Activated naive CD4-positive, alpha-beta T cell treated with anti-CD3 and anti-CD28 coated beads, Interleukin-2, amount 50 U/mL, for 72 hours (primary cell): ENCODE measurements at places on chromosomes 5 and 9.

GRCh38 chr9:6551136-6551535 lies 94.4 kb downstream of the GLDC start:
- DNase-seq, result no peak

GRCh38 chr5:135426102-135427082 lies 20.8 kb downstream of the DCANP1 start:
- DNase-seq, result no peak

GRCh38 chr5:135667673-135668072 lies 88.9 kb upstream of the CXCL14 start:
- no peak for DNase-seq

DNA sequence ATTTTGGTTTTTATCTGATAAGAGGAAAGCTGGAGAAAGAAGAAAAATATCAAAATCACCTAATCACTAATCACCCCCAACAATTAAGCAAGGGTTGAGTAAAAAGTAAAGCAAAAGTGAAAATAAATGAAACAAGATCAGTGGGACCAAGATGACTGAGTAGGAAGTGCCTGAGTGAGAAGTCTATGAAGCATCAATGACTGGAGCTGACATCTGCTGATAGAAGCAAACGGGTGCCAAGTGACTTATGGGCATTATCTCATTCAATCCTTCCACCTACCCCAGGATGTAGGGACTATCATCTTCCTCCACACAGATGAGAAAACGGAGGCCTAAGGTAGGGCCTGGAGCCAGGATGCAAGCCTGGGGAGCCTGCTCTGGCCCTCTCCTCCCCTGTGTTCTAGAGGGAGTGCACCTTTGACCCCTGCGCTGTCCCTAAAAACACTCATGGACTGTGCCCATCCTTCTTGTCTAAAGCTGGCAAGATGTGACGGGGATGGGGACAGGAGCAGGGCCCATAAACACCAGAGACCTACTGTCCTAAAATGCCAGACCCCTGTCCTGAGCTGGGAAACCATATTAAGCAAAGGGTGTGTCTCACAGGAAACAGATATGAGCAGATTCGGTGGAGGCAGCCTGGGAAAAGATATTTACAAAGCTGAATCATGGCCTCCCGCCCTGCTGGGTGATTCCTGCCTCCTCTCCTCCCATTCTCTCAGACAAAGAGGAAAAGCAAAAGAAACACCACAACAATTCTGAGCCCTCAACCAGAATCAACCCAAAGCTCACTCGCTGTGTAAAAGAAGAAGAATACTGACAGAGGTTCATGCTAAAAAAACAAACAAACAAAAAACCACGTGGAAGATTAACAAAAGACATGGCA lies 116.0 kb downstream of the AUH start:
- no peak for DNase-seq

GRCh38 chr9:91241909-91242308 lies 119.8 kb downstream of the AUH start:
- no peak for DNase-seq

GRCh38 chr5:93406971-93407401 lies 174.0 kb downstream of the NR2F1-AS1 start:
- DNase-seq, result no peak

DNA sequence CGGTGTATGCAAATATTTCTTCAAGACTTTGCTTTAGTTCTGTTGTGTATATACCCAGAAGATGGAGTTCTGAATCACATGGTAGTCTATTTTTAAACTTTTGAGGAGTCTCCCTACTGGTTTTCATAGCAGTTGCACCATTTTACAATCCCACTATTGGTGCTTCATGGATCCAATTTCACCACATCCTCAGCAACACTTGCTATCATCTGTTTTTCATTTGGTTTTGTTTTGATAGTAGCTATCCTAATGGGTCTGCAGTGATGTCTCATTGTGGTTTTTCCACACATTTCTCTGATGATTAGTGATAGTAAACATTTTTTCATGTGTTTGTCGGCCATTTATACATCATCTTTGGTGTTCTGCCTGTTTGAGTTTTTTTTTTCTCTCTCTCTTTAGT lies 1339.3 kb downstream of the EFNA5 start:
- no peak for DNase-seq

GRCh38 chr9:133463234-133463863 lies 3.6 kb downstream of the CACFD1 start:
- no peak for DNase-seq

DNA sequence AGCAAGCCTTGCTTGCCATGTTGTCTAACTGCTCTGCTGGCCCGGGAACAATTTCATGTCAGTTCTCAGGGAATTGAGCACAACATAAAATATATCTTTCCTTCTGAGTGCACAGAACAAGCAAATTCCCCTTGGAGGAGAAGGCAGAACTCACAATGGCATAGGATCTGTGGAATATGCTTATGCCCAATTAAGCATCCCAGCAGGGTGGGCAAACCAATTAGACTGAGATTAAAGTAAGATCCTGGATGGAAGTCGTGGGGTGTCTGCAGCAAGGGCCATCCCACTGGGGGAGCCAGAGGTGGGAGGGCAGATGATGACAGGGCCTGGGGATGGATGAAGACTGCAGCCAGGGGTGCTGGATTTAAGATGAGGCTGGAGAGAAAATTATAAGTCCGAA lies 114.1 kb downstream of the BRINP1 start:
- DNase-seq, result no peak

DNA sequence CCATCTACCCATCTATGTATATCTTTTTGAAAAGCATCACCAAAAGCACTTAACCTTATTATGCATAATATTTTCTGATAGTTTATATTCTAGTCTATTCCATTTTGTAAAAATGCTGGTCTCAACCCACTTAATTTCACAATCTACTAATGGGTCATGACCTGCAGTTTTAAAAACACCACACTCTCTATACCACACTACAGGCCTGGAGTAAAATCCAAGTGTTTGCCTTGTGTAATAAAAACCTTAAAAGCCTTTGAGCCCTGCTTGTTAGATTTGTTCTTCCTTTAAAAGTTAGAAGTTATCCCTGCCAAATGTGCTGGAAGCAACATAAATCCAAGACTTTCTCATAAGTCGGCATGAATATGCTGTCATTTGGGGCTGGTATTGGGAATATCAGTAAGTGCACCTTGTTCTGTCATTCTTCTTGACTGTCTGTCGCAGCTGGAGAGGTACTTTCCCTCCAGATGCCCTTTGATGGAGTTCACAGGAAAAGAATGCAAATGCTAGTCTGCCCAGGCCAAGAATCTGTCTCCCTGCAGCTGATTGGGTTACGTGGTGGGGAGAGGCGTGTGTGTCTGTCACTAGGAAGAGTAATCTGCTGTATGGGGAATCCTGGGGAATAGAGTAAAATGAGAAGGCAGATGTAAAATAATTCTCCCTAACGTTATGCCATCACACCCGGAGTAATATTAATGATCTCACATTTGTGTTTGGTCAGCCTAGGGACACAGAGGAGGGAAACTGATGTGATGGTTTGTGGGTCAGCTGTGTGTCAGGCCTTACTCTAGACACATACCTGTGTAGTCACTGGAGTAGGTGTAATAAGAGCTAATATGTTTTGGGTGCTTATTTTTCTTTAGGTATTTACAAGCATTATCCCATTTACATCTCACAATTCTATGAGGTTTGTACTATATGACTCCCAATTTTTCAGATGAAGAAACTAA lies 79.4 kb downstream of the ZNF366 start:
- no peak for DNase-seq

GRCh38 chr5:133778636-133779035 lies 166.3 kb upstream of the FSTL4 start:
- no peak for DNase-seq

DNA sequence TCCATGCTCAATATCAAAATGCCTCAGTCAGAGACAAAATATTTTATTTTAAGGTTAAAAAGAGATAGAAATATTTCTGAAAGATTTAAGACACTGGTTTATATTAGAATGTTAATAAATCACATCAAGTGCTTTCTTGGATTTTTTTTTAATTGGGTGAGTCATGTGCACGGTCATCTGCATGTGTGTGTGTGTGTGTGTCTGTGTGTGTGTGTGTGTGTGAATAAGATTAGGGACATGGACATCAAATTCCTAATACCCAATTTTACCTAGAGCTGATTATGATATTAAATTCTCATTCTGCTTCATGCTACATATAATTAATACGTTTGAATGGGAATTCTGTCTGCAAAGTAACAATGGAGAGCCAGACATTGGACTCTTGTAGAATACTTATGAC lies 122.9 kb downstream of the BASP1 start:
- DNase-seq, result no peak

DNA sequence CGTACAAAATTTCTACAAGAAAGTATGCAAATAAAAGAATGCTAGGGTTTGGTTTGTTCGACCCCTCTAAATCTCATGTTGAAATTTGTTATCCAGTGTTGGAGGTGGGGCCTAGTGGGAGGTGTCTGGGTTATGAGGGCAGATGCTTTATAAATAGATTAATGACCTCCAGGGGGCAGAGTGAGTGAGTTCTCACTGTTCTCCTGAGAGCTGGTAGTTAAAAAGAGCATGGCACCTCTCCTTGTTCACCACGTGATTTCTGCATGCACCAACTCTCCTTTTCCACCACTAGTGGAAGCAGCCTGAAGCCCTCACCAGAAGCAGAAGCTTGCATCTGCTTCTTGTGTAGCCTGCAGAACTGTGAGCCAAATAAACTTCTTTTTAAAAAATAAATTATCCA lies 50.4 kb upstream of the FAM170A start:
- DNase-seq, result no peak

- DNase-seq, result no peak
Observed at GRCh38 chr5:174312270-174312617, 266.7 kb downstream of the NSG2 start.

GRCh38 chr5:127338501-127338900 lies 47.9 kb downstream of the MEGF10 start:
- no peak for DNase-seq

DNA sequence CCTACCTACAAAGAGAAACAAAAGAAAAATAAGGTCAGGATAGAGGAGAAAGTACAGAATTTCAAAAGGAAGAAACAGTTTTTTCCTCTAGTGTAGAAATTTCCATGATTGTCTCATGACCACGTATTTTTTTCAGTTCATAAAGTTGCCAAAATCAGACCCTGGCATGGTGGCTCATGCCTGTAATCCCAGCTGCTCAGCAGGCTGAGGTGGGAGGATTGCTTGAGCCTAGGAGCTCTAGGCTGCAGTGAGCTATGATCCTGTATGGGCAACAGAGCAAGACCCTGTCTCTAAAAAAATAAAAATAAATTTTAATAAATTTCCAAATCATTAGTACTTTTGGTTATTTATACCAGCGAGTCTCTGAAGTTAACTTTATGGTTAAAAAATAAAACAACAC lies 37.8 kb downstream of the CWC27 start:
- DNase-seq, result no peak

DNA sequence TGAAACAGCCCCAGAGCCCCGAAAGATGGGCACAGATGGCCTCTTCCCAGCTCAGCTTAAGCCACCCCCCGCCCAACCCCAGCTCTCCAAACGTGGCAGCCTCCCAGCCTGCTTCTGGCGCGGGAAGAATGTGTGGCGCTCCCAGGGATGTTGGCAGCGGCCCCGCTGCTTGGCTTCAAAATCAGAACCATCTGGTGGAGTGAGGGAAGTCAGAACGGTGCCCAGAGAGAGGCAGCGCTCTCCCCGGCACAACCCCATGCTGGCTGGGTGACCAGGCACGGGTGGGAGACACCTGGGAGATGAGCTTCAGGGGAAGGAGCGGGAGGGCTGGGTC lies 72.7 kb upstream of the ORM1 start:
- DNase-seq, result no peak

DNA sequence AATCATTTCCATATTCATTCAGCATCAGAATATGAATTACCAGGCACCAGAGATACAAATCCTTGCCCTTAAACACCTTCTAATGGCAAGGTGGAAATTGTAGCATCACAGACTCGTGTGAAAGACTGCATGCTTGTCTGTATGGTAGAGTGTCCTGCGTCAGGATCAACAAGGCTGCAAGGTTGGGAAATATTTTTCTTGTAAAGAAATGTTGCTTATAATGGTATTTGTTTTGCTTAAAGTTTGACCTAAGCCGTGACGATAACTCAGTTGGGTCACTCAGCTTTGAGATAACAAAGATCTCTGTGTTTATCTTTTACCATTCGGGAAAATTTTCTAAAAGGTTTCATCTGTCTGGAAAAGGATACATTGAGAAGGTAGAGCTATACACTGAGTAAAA lies 87.6 kb downstream of the BASP1 start:
- no peak for DNase-seq

DNA sequence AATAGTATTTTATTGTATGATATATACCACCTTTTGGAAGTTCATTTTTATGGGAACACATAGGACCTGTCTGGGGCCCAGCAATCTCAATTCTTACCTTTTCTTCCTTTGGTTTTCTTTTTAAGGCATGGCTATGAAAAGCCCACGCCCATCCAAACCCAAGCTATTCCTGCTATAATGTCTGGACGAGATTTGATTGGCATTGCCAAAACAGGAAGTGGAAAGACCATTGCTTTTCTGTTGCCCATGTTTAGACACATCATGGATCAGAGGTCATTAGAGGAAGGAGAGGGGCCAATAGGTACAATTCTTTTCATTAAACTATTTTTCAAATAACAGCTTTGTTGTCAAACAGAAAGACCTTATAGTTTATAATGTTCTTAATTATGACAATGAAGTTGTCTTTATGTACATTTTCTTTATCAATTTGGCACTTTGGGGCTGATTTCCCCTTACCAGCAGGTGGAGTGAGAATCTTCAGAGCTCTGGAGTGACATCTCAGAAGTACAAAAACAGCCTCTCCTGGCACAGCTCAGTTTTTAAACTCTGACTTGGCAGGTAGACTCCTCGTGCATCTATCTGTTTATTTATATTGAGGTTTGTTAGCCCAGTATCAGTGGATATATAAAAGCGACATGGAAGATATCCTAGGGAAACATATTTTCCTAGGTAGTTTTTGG lies 25.8 kb downstream of the DDX46 start:
- DNase-seq, result no peak

- DNase-seq, result no peak
Observed at GRCh38 chr9:134539586-134540194, 101.9 kb upstream of the COL5A1 start.

DNA sequence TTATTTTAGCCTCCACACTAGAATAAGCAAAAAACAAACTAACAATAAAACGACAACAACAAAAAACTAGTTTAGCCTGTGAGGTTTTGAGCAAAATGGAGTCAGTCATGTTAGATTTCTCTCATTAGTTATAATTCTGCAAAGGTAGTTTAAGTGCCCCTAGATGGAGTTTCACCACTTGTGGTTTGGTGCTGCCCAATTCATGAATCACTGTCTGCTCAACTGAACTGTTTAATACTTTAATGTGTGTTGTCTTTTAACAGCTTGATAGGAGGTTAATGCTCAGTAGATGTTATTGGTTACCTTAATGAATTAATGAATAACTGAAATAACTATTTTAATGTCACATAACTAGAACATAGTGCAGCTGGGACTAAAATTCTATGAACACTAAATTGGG lies 3.5 kb upstream of the PLAA start:
- no peak for DNase-seq

DNA sequence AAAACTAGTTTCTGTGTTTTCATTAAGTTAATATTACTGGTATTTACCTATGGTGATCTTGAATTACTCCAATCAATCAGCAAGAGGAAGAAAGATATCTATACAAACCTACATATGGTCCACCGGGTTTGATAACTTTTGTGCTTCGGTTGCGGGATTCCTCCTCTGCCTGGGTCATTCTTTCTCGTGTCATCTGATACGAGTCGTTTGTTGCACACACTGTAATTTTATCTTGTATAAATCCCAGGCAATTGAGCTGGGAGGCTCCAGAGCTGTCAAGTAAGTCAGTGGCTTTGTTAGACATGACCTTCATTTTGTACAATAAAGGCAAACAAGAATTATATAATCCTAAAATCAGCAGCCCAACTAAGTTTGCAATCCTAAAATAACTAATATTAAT lies 48.0 kb downstream of the ELL2 start:
- DNase-seq, result no peak
